ENCODE measurements at places on chromosomes 11 and 22.

GRCh38 chr11:119618208-119618909 is 110.6 kb downstream of the NECTIN1 start:
- H3K36me3 ChIP-seq: no peaks in the 10 kb centered on the region
- no peak overlapping the region for H3K4me3 ChIP-seq
- no peak overlapping the region for H3K27ac ChIP-seq
- no peak for DNase-seq
- H3K4me1 ChIP-seq: no peaks in the 10 kb centered on the region
- H3K27me3 ChIP-seq: no peaks in the 10 kb centered on the region

DNA sequence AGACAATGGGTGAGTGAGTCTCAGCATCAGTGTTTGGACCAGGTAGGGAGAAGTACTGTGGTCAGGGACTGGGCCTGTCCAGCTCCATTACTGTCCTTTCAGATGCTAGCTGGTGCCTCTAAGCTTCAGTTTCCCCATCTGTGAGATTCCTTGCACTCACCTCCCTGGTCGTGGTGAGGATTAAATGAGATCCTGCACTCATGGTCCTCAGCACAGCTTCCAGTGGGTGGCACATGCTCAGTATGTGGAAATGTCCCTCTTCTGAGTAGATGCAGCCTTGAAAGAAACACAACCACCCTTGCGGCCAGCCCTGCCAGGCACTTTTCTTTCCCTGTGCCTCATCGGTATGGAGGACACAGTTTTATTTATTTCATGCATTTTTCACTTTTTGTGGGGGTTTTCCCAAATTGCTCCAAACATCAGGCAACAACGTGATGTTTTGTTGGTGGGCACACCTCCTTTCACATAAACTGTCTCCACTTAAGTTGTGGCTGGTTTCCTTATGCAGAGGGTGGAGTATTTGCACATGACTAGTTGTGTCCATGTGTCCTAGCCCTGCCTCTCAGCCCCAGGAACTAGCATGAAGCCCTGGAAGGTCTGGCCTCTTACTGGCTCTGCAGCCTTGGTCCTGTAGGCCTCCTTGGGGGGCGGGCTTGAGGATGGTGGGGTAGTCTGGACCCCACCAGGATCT is 1.1 kb downstream of the LZTR1 start:
- peaks cover 43% of the 10 kb centered on the region for H3K36me3 ChIP-seq
- DNase-seq: no peak
- H3K4me3 ChIP-seq: peak overlapping the region; percentile 80
- H3K27ac ChIP-seq: peak overlapping the region; percentile 92
- H3K4me1 ChIP-seq: peaks cover 41% of the 10 kb centered on the region
- H3K27me3 ChIP-seq: peaks cover 6% of the 10 kb centered on the region

DNA sequence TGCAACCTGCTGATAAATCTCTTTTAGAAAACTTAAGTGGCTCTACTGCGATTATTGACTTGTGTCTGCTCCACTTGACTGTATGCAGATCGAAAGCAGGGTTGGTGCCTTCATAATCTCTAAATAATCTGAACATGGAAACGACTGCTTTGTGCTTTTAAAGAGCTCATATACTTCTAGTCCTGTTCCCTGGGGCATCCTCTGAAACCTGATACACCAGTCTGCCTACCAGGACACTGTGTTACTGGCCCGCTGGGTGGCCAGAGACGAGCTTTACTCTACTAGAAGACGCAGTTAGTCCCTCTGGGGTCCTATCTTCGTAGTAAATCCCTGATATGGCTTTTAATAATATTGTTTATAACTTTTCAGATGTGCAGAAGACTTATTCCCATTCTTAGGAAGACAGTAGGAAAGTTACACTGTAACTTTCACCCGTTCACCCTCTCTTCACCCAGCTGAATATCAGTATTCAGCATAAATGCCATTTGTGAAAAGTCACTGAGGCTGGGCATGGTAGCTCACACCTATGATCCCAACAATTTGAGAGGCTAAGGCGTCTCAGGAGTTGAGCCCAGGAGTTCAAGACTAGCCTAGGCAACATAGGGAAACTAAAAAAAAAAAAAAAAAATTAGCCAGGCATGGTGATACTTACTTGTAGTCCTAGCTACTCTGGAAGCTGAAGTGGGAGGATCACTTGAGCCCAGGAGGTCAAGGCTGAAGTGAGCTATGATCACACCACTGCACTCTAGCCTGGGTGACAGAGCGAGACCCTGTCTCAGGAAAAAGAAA is 9.0 kb upstream of the HTR3B start:
- no peaks in the 10 kb centered on the region for H3K27me3 ChIP-seq
- no peak for DNase-seq
- H3K4me3 ChIP-seq: no peak overlapping the region
- no peak overlapping the region for H3K27ac ChIP-seq

DNA sequence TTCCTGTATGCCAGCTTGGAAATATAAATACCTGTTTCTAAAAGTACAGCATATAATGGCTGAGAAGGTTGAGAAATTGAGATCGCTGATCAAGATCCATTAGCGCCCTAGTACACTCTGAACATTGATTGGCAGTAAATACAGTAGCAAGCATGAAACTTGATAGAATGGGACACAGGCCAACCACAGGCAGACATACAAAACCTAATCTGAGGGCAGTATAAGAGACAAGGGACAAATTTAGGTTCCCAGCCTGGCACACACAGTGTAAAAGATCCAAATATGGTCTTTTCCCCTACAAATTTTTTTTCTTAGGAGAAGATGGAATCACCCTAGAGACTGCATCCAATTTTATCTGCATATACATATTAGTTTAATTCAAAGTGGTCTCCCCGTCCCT is 126.5 kb upstream of the ARHGAP42 start:
- no peak overlapping the region for H3K4me3 ChIP-seq
- no peaks in the 10 kb centered on the region for H3K27me3 ChIP-seq
- H3K4me1 ChIP-seq: no peaks in the 10 kb centered on the region

GRCh38 chr11:121589946-121590537 is 137.3 kb upstream of the SORL1-AS1 start:
- H3K4me3 ChIP-seq: no peak overlapping the region
- peaks cover 7% of the 10 kb centered on the region for H3K36me3 ChIP-seq
- H3K27me3 ChIP-seq: no peaks in the 10 kb centered on the region
- no peak overlapping the region for H3K27ac ChIP-seq
- DNase-seq: no peak

DNA sequence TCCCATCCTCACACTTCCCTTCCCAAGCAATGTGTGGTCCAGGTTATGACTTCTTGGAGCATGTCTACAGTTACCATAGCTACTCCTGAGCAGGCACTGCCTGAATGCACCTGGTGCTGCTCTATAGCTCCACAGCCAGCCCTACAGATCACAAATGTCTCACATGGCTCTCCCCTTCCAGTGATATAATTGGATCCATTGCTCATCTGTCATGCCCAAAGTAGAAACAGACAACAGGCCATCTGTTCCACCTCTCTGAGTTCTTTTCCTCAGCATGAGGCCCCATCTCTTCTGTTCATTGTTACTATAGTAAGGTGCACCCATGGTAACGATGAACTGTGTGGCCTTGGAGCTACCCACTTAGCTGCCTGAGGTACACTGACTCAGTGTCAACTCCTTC is 320.3 kb upstream of the ZC3H12C start:
- H3K4me1 ChIP-seq: no peaks in the 10 kb centered on the region
- peak; percentile 64 for DNase-seq
- no peaks in the 10 kb centered on the region for H3K27me3 ChIP-seq
- no peak overlapping the region for H3K27ac ChIP-seq

All from stomach (tissue), 19 donors.